ENCODE measurements at places on chromosomes 4 and X.

DNA sequence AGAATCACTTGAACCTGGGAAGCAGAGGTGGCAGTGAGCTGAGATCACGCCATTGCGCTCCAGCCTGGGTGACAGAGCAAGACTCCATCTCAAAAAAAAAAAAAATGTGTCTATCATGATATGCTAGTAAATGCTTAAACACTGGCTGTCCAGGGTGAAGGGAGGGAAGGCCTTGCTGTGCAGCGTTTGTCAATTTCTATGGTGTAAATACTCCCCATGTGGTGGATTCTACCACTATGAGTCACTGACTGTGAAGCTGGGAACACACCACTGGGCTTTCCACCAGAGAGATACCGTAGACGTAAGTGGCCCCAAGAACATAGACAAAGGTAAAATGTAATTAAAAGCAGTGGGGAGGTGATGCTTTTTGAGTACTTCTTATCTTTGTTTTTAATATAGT lies 51.3 kb upstream of the LEF1 start:
- DNase-seq = no peak

- no peak for DNase-seq
Observed at GRCh38 chr4:79255793-79256192, 70.1 kb downstream of the NAA11 start.

DNA sequence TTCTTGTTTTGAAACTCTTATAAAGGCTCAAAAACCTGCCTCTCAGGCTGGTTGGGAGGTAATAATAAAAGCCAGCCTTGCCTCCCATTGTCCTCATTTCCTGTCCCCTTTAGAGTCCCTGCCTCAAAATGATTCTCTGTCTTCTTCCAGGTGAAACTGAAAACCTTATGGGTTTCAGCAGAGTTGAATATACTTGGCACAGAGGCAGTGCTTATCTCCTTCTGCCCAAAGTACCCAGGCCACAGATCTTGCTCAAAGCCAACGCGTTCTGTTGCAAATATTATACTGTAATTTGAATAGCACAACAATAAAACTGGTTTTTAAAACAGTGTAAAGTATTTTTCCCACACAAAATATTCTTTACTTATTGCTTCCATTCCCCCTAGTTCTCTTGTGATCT lies 183.1 kb upstream of the GIMD1 start:
- DNase-seq = no peak

DNA sequence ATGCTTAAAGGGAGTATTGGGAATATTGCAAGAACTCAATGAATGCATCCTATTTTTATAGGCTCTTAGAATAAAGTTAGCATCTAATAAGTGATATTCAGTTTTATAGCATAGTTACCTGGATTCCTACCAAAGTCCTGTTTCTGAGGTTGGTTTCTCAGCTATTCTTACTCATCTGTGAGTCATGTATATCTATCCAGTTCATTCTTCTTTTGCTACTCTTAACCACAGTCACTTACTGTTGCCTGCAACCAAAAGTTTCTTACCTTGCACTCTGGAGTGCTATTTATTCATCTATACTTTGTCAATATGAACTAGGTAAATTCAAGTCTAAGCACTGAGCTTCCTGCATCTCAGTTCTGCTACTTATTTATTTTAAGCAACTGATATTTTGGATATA lies 322.5 kb downstream of the HS3ST1 start:
- no peak for DNase-seq

DNA sequence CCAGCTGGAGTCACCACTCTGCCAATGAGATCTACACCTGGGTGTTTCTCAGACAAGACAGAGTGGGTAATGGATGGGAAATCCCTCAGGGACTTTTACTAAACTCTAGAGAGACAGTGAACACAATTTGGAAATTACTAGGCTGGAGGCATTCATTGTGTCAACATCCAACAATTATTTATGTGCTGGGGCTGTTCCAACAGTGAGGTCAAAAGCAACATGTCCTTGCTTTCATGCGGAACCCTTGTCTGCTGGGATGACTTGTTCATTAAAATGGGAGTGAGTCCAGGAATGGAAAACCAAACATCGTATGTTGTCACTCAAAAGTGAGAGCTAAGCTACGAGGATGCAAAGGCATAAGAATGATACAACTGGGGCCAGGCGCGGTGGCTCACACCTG lies 54.0 kb downstream of the DRD5 start:
- DNase-seq = no peak

- no peak for DNase-seq
Observed at GRCh38 chr4:10129196-10130177, 12.9 kb upstream of the WDR1 start.

- DNase-seq = no peak
Observed at GRCh38 chr4:77591532-77591931, 14.1 kb upstream of the CXCL13 start.

GRCh38 chrX:9204560-9204959 lies 170.6 kb upstream of the FAM9B start:
- no peak for DNase-seq

- DNase-seq = no peak
Observed at GRCh38 chr4:6965329-6965728, 55.7 kb downstream of the TBC1D14 start.

- DNase-seq = no peak
Observed at GRCh38 chr4:82864336-82864979, 26.5 kb downstream of the SEC31A start.

GRCh38 chr4:158519226-158519625 lies 2.5 kb upstream of the RXFP1 start:
- DNase-seq = no peak

DNA sequence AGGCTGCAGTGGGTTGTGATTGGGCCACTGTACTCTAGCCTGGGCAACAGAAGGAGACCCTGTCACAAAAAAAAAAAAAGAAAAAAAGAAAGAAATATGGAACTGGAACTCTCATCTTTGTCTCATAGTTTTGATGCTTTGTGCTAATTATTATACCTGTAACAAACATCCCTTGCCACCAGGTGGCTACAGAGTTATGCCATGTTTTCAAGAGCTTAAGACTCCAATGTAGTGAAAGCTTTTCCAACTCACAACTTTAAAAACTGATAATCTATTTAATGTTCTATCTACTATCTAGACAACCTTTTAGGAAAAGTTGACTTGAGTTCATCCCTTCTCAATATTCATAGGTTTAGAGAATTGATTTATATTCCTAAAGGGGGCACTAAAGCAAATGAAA lies 42.4 kb downstream of the HTR2C start:
- DNase-seq = no peak

- no peak for DNase-seq
Observed at GRCh38 chr4:144715230-144715629, 69.3 kb downstream of the HHIP start.

GRCh38 chr4:24252121-24252520 lies 332.2 kb downstream of the DHX15 start:
- no peak for DNase-seq

- DNase-seq = no peak
Observed at GRCh38 chrX:69028761-69029120, 136.5 kb downstream of the PJA1 start.

DNA sequence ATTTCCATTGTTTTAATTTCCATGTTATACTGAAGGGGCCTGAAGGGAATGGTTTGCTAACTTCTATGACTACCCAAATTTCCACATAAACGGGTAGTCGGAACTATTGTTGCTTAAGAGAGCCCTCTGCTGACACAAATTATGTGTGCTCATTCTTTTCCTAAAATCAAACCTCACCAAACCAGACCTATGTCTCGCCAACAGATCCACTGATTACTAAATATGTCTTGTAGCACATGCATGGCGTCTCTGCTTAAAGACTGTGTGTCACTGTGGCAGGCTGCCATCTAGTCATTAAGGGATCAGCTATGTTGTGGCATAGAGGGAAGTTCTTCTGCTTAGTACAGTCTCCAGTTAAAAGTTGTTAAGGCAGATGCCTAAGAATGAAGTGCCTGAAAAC lies 25.1 kb downstream of the PIR start:
- DNase-seq = no peak

- no peak for DNase-seq
Observed at GRCh38 chrX:46624090-46624786, 50.7 kb downstream of the CHST7 start.

DNA sequence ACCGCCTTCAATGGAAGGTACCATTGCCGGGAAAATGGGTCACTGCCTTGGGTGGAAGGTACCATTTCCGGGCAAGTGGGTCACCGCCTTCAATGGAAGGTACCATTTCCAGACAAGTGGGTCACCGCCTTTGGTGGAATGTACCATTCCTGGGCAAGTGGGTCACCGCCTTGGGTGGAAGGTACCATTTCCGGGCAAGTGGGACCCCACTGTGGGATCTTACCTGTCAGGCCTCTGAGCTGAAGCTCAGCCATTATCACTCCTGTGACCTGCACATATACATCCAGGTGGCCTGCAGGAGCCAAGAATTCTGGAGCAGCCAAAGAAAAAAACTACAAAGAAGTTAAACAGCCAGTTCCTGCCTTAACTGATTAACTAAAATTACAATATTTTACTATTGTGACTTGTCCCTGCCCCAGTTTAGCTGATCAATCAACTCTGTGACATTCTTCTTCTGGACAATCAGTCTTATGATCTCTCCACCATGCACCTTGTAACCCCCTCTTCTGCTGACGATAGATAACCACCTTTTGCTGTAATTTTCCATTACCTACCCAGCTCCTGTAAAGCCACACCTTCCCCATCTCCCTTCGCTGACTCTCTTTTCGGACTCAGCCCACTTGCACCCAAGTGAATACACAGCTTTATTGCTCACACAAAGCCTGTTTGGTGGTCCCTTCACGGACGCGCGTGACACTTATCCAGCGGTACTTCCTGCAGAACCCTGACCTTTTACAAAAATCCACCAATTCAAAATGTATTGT lies 313.2 kb downstream of the DHRSX start:
- no peak for DNase-seq

GRCh38 chrX:147757750-147758149 lies 154.0 kb upstream of the FMR1 start:
- no peak for DNase-seq

GRCh38 chrX:132692526-132692925 lies 203.7 kb upstream of the MBNL3 start:
- no peak for DNase-seq

- no peak for DNase-seq
Observed at GRCh38 chr4:119506806-119507205, 121.8 kb downstream of the PDE5A start.

DNA sequence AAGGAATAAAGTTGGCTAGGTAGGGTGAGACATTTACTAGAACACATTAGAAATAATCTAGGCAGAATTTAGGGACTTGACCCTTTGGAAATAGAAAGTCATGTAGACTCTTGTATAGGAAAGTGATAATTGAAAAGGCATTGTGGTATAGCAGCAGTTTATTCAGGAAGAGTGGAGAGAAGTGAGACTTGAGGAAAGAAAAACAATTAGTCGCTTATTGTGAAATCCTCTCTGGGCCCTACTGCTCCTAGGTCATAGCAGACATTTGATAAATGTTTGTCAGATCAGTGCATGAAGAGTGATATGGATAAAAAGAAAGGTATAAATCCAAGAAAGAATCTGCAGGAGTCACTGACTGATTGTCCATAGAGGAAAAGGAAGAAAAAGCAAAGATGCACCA lies 337.6 kb downstream of the HNRNPD start:
- no peak for DNase-seq

DNA sequence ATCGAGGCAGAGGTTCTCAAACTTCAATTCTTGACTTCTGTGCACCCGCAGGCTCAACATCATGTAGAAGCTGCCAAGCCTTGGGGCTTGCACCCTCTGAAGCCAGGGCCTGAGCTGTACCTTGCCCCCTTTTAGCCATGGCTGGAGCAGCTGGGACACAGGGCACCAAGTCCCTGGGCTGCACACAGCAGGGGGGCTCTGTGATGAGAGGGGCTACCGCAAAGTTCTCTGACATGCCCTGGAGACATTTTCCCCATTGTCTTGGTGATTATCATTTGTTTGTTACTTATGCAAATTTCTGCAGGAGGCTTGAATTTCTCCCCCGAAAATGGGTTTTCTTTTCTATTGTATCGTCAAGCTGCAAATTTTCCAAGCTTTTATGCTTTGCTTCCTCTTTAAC lies 4.9 kb upstream of the MAGEB17 start:
- no peak for DNase-seq

GRCh38 chr4:7129871-7130620 lies 62.2 kb upstream of the GRPEL1 start:
- DNase-seq = no peak

GRCh38 chr4:78047366-78047765 lies 9.8 kb upstream of the FRAS1 start:
- no peak for DNase-seq

- no peak for DNase-seq
Observed at GRCh38 chrX:72478853-72479252, 93.8 kb downstream of the HDAC8 start.

Data from NCI-H187 (cell line).